ENCODE measurements at places on chromosomes 1 and 21.

DNA sequence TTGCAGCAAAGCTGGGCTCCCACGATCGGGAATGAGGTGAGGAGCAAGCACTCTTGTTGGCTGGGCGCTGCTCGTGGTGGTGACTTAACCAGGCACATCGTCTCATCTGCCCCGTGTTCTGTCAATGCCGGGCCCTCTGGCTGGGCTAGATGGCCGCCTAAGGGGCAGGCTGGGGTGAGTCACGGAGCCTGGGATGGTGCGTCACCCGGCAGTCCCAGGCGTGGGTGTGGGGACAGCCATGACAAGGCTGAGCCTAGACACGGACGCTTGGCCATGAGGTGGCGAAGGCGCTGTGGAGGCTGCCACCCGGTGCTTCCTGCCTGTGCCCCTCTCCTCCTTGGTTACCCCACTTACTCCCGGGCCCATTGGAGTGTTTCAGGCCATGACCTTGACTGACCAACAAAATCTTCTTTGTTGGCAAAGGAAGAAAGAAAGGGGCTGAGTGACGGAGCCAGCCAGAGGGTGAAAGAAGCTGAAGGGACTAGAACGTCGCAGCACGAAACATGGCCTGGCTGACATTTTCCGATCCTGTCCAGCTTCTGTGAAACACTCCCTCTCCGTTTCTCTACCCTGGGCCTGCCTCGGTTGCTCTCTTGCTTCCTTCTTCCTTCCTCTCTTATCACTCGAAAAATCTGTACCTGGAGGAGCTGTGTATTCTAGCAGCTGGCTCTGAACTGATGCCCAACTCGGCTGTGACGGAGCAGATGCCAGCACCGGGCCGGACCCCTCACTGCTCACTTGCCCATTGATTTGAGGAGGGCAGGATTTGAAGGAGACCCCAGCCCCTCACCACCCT is 596 bp downstream of the CD247 start:
- DNase-seq = no peak

DNA sequence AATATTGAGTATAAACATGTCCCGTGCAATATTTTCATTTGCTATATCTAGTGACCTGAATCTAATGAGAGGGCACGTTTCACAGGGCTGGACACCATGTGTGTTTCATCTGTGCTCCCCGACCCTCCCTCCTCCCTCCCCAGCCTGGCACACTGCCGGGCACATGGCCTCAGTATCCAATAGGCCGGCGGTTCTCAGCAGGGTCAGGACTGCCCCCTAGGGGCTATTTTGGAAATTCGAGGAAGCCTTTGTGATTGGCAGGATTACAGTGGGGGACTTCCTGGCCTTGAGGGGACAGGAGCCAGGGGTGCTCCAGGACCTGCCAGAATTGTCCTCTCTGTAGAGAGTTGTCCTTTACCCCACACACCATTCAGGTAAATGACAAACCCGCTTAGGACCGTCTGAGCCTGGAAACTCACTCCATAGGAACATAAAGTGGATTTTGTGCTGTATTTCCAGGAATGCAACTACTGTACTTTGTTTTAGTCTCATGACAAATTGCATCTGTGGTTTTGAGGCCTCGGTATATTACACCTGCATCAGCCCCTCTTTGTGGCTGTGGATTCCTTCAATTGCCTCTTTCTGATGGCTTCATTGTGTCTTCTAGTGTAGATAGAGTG is 109.5 kb upstream of the SIM2 start:
- DNase-seq = no peak

DNA sequence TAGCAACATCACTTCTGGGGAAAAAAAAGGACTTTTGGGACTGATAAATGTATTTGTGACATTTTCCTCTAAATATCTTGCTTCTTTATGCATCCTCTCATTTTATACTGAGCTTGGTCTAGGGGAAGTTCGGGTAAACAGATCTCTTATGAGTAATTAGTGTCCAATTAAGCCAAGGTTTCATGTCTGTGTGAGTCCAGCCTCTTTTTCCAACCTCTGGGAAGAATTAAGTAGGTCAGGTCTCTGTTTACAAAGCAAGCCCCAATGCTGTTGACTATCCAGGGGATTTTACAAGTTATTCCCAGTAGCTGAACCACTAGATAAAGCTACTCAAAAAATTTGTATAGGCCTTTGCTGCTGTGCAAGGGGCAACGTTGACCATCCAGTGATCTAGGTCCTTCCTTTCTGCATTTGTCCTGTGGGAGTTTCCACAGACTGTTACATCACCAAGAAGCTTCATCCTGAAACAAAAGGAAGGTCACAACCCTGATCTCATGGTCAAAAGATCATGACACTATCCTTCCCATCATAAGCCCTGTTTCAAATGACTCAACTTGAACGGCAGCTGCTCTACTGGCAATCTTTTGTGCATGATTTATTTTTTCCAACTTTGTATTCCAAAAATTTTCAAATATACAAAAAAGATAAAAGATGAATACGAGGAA is 74.3 kb downstream of the ETS2 start:
- no peak for DNase-seq

DNA sequence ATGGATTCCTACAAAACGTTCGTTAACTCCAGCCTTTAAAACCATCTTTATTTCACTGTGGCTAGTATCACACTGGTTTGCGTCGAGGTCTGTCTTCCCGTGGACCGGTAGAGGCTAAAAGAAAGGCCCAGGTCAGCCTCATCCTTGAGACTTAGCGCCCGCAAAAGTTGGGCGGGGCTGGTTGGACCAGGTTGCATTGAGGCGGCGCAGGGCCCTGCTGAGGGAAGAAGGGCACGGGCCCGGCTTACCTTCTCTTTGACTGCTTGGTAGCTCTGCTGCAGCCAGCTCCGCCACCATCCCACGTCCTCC is 455 bp downstream of the BSDC1 start:
- DNase-seq = no peak

- no peak for DNase-seq
These were observed 424.1 kb downstream of the TTLL7 start for GRCh38 chr1:83574791-83575190.

DNA sequence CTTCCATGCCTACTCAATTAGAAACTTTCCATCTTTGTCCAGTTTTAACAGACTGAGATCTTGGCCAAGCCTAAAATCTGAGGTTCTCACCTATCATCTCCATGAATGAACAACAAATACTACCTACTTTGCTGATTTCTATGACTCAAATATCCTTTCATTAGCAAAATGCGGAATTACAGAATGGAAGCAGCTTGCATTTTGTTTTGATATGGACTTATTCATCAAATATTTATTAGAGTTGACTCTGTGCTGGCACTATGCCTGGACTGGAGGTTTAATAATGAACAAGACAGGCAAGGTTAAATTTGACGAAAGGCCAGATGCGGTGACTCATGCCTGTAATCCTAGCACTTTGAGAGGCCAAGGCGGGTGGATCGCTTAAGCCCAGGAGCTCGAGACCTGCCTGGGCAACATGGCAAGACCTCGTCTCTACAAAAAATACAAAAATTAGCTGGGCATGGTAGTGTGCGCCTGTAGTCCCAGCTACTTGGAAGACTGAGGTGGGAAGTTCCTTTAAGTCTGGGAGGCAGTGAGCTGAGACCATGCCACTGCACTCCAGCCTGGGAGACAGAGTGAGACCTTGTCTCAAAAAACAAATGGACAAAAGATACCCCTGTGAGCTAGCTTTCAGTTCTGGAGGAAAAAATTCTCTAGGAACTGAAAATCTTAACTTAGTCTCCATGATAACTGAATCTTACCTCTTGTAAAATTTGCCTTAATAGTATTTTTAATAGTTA is 29.4 kb upstream of the SOD1 start:
- DNase-seq = peak; percentile 86

GRCh38 chr1:44909901-44910544 is 67.0 kb upstream of the PTCH2 start:
- no peak for DNase-seq

DNA sequence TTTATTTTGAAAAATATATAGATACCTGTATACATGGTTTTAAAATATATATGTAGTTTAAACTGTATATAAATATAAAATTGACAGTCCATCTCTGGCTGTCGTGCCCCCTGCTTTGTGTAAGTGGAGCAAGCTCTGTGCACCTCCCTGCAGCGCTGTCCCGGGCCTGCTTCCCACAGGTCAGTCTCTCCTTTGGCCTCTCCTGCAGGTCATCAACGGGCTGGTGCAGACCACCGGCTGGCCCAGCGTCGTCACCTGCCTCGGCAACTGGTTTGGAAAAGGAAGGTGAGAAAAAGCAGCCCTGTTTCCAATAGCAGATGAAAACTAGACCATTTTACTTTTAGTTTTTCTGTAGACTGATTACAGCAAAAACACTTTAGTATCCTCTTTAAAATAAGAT is 28.5 kb downstream of the SLC37A1 start:
- no peak for DNase-seq

Measured in skeletal muscle cell (primary cell).